ENCODE measurements at places on chromosomes 5 and 9. TPM values are rescaled to one million over a fixed set of nuclear protein-coding genes. Genes with fewer than 3 reads are reported as not detected.

RNF180 gene
- total RNA-seq: 2.1 TPM

DNA sequence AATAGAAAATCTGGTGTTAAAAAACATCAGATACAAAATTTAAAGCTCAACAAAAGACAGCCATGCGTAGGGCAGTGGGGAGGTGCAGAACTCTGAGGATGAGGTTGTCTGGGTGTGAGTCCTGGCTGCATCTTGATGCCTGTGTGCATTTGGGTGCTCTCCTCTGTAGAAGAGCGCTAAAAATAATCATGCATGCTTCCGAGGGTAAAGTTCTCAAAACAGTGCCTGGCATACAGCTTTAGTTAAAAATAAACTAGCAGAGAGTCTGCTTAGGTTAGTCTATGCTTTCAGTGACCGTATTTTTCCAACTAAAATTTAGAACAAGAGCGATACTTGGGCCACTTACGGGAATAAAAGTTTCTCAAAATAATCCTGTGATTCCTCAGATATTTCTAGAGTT is 55.5 kb upstream of the SPATA31C2 start:
- no peak for DNase-seq

DNA sequence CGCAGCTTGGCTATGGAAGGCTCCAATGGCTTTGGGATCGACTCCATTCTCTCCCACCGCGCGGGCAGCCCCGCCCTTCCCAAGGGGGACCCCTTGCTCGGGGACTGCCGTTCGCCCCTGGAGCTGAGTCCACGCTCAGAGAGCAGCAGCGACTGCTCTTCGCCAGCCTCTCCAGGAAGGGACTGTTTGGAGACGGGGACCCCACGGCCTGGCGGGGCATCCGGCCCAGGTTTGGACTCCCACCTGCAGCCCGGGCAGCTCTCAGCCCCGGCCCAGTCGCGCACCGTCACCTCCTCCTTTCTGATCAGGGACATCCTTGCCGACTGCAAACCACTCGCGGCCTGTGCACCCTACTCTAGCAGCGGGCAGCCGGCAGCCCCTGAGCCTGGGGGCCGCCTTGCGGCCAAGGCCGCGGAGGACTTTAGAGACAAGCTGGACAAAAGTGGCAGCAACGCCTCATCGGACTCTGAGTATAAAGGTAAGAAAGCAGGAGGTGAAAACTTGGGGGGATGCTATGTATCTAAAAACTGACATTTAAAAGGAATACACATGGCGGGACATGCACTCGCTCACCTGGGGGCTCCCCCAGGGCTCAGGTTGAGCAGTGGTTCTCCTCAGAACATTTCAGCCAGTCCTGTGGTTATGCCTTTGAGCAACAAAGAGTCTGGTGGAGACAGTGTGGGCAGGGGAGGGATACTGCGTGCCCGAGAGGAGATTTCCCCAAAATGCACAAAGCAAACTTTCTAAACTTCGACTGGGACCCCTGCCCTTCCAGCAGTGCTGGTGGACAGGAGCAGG is 579 bp downstream of the BARHL1 start:
- no peak for DNase-seq

DNA sequence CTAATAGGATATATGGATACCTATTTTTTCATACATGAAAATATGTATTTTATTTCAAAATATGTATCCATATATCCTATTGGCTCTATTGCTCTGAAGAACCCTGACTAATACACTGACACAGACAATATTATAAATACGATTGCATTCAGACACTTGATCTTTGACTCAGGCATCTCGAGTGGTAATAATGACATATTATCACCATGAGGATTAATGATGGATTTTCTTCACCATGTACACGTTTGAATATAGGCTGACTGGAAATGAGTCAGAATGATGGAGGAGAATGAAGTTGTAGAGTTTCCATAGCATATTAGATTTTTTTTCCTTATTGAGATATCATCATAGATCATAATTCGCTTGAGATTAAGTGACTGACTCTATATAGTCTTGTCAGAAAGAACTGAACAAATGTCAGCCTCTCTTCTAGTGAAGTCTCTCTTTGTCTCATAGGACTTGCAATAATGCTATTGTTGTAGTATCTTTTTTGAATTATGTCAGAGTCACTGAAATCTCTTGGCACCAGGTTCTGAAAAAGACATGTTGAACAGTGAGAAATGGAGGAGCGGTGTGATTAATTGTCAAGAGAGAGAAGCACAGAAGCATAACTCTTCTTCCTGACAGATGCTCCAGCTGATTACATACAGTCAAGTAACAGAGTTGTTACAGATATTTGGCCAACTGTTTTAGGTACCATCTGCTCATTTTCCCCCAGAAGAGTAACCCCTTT is 41.4 kb upstream of the SLCO6A1 start:
- no peak for DNase-seq

DNA sequence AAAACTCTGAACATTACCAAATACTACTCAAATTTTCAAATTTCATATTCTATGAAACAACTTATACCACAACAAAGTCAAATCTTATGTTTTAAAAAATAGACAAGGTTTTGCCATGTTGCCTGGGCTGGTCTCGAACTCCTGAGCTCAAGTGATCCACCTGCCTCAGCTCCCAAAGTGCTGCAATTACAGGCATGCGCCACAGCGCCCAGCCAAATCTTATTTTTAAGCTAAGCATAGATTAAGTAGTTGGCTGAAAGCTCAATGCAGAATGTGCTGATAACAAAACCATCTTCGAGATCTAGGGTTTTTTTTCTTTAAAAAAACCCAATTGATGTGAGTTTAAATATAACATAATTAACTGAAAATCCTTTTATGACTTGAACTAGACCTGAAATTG is 6.4 kb downstream of the LMBRD2 start:
- no peak for DNase-seq

GRCh38 chr5:149930043-149930748 is 14.4 kb downstream of the PDE6A start:
- DNase-seq: no peak

DNA sequence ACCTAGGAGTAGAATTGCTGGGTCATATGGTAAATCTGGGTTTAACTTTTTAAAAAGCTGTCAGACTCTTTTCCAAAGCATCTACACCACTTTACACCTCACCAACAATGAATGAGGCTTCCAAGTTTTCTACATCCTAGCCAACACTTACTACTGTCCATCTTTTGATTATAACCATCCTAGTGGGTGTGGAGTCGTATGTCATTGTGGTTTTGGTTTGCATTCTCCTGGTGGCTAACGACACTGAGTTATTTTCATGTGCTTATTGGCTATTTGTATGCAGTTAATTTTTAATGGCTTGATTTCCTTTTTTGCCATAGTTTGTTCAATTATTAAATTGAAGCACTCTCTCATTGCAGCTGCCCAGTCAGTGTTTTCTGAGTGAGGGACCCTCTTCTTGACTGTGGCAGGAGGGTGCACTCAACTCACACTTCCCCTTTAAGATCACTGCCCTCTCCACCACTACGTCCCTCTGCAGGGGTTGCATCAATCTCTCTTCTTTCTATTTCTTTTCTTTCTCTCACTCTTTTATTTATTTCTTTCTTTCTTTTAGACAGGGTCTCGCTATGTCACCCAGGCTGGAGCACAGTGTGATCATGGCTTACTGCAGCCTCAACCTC is 182.3 kb downstream of the C9orf152 start:
- no peak for DNase-seq

- DNase-seq: no peak
Measured at GRCh38 chr9:130461218-130461630, 16.5 kb downstream of the ASS1 start.

DNA sequence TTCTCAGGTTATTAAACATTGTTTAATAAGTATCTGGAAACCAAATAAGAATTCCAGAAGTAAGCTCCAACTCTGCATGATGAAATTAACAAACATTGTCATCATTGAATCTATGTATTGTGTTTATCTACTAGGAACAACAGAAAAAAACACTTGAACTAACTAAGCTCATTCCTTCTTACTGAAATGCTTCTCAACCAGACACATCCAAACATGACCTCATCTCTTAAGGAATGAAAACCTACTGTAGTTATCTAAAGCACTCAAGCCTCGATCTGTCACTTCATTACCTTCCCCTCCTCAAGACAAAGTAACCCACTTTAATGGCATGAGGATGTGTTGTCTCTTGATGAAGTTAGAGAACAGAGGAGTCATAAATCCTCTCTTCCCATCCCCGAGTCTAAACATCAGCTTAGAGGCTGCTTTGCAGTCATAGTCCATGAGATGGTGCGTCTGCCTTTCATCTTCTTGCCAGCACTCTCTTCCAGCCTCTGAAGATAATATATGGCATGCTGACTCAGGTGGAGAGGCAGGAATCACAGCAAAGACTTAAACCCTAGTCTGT is 86.5 kb downstream of the CEMIP2 start:
- no peak for DNase-seq

DNA sequence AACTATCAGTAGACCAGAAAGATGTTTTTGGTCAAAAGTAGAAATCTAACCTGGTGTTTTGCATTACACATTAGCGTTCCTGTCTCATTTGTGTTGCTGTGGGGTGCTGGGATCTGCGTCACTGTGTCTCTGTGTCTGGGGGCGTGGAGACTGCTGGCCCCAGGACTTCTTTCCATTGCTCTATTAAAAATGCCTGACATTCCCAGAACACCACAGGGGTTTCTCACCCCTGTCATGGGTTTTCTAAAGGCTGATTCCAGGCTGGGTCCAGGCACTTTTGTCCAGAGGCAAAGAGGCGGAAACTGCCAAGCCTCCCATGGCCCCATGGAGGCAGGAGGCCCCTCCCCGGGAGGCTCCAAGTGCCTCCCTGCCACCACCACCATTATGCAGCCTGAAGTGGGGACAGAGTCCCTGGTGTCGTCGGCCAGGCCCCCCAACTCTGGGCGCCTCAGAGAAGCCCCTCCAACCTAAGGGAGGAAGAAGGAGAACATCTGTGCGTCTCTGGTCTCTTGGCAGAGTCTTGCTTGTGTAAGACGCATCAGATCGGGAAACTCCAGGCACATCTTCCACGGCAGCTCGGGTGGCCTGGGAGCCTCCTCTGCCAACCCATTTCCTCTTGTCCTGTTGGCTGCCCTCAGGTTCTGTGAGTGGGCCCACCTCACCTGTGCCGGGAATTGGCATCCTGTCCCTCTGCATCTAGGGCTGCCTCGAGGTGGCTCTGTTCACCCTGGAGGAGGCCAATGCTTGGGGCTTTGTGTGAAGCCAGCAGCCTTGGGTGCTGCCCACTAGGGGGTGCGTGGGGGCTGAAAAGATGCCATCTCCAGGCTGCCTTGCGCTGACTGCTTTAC is 13.8 kb upstream of the PLEKHG4B start:
- no peak for DNase-seq

DNA sequence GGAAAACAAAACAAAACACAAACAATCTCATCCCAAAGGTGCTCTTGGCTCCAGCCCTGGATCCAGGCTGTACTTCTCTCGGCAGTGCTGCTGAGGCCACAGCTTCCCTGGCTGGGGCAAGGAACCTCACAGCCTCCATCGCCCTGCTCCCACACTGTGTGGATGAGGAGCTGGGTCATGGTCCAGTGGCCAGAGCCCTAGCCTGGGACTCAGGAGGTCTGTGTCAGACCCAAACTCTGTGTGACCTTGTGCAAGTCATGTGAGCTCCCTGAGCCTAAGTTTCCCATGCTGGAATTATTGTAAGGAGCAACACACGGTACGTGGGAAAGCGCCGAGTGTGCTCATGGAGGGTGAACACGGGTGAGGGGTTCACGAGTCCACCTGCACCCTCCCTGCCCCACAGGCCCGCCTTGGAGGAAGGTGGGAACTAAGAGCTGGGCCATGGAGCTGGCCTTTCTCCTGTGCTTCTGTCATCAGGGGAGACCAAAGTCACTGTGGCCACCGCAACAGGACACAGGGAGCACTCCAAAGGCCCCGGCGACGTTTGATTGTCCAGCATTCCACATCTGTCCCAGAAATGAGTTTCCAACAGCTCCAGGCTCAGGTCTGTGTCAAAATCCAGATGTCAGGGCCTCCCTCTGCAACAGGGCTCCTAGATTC is 26.2 kb upstream of the SMU1 start:
- no peak for DNase-seq

WNK2 gene
- 8.6 TPM for total RNA-seq

DNA sequence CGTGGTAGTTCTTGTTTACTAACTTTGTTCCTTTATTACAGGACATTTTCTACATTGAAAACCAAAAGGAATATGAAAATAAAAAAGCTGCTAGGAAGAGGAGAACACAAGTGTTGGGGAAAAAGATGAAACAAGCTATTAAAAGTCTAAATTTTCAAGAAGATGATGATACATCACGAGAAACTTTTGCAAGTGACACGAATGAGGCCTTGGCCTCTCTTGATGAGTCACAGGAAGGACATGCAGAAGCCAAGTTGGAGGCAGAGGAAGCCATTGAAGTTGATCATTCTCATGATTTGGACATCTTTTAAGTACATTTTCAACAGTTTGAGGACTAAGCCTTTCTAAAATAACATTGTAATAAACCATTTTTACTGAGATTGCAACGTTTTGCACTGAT is 23.8 kb downstream of the PHAX start:
- DNase-seq: no peak

DNA sequence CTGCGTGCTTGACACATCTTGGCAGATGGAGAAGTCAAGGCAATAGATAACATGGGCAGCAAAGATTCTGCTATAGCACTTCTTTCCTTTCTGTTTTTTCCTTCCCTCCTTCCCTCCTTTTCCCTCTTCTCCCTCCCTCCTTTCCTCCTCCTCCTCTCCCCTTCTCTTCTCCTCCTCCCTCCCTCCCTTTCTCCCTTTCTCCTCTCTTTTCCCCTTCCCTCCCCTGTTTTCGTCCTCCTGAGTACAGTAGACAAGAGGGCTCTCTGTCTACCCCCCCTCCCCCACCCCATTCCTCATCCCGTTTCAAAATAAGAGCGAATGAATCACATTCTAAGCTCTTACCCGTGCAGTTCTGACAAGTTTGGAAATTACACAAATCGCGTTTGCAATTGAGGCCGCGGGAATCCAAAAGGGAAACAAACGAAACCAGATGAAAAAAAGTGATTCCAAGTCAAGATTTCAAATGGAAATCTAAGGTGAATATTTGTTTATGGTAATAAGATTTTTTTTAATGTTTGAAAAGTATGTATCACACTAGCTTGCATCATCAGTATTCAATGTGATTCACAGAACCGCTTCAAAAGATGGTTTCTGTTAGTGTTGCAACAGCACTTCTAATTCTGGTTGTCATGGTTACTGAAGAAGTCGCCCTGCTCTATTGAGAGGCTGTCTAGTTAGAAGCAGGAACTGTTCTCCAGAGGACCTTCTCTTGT is 1.3 kb downstream of the NIM1K start:
- DNase-seq: no peak

CA9 gene
- 2.2 TPM for total RNA-seq

IFNA13 gene
- not detected for total RNA-seq

GRCh38 chr5:91252916-91253315 is 130.2 kb downstream of the ARRDC3 start:
- no peak for DNase-seq

GRCh38 chr5:54000011-54000410 is 310.4 kb downstream of the ARL15 start:
- no peak for DNase-seq

DNA sequence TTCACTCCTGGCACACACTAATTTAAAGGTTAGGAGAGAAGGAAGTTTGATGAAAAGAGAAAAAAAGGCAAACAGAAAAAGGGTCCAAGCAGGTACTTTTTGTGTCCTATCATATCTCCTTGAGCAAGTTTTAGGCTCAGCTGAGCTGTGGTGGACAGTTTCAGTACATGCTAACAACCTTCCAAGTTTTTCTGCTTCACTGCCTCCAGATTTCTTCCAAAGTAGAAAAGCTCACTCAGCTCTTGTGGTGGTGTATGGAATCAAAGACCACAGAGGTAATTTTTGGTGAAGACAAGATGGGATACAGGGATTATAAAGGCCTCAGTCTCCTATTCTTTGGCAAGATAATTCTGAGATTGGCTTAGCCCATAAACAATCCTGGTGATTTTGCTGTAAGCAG is 921.8 kb downstream of the NR2F1-AS1 start:
- no peak for DNase-seq

PCDHGA5 gene
- 1.6 TPM for total RNA-seq

- DNase-seq: no peak
Measured at GRCh38 chr5:111720333-111720890, 36.6 kb downstream of the NREP start.

ROPN1L gene
- 0.38 TPM for total RNA-seq
